ENCODE measurements at places on chromosomes 1 and 21.

DNA sequence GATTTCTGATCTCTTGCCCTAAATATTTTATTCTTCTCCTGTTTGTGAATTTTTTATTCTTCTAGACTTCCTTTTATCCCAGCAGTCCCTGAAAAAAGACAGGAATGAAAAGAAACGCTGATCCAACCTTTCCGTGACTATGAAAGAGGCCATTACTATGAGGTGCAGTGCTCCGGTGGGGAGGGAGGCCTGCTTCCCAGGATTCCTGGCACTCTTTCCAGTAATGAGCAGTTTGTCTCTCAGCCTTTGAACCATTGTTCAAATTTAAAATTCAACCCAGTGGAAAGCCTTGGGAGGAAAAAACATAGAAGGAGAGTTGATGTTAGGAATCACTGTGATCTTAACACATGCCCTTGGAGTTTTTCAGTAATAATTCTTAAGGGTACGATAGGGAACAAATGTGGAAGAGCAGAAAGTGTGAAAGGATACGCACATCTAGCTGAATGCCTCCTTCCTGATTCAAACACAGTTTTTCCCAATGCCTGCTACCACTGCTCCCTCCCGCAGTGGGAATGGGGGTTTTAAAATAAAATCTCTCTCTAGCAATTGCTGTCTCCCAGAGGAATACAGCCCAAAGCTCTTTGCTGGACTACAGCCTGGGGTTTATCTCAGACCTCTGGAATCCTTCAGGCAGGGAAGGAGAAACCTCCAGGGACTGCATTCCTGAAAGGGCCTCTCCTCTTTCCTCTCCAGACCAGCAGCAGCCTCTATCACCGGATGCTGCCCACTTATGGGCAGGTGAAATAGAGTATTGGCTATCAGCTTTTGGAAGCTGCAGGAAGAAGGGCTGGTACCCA is 6.1 kb downstream of the IER5 start:
- peak; percentile 82 for DNase-seq

DNA sequence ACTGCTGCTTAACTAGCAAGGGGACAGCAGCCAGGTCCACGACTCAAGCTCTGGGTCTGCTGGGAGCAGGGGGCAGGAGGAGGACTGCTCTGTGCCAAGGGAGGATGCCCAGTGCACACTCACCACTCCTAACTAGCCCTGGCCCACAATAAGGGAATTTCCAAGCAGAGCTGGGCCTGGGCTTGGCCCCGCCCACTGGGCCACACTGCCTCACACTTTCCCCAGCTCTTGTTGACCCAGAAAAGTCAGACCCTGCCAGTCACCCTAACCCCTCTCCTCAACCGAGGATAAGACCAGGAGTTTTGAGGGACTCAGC is 18.7 kb downstream of the SLC9A1 start:
- no peak for DNase-seq

- DNase-seq: no peak
Observed at GRCh38 chr1:20278692-20279130, 12.0 kb upstream of the VWA5B1 start.

GRCh38 chr1:42333662-42334239 is 1.3 kb downstream of the FOXJ3 start:
- DNase-seq: peak; percentile 20

- no peak for DNase-seq
Observed at GRCh38 chr1:60705026-60705425, 377.3 kb upstream of the NFIA start.

DNA sequence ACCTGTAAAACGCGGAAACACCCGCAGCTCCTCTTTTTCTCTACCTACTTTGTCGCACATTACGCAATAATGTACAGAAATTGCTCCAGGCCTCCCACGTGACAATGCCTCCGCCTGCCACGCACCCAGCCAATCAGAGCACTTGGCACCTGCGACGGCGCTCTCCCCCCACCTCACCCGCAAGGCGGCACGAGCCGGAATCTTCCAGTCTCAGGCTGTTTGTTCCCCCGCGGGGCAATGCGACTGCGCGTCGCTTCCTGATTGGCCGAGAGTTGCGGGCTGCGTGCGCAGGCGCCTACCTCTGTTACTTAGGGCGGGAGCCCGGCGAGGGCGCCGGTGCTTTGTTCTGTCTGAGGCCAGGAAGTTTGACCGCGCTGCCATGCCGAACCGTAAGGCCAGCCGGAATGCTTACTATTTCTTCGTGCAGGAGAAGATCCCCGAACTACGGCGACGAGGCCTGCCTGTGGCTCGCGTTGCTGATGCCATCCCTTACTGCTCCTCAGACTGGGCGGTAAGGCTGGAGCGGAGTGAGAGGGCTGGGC is at the start of gene MAEL:
TSS of gene MAEL (plus strand) at position 307 of the 542 bp plus-strand sequence. CDS start at position 380, 73 bp downstream.
- DNase-seq: no peak

GRCh38 chr1:47436979-47437446 is 831 bp upstream of the FOXD2 start:
- DNase-seq: peak; percentile 54

GRCh38 chr1:99177465-99177864 is 86.8 kb upstream of the PLPPR4 start:
- DNase-seq: peak; percentile 34

- no peak for DNase-seq
Observed at GRCh38 chr1:50252196-50252595, 143.5 kb downstream of the ELAVL4 start.

DNA sequence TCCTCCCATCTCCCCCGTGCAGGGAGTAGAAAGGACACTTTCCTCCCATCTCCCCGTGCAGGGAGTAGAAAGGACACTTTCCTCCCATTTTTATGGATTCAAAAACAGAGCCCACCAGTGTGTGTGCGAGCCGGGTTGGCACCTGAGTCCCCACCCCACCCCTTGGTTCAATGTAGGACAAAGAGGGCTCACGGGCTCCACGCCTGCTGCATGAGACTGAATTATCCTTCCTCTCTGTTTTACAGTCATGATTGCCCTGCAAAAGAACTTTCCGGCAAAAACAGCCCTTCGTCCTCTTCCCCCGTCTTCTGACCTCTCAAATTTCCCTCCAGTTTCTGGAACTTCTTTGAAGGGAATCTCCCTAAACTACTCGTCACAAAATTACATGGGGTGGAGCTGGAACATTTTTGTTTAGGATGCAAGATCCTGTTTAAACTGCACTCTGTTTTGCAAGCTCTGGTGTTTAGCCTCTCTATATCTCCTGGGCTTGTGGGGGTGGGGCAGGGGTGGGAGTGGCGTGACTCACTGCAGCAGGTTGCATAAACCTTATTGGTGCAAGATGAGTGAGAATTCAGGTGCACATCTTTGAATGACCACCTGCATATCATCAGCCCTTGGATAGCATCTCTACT is 99.8 kb downstream of the PSMG1 start:
- no peak for DNase-seq

DNA sequence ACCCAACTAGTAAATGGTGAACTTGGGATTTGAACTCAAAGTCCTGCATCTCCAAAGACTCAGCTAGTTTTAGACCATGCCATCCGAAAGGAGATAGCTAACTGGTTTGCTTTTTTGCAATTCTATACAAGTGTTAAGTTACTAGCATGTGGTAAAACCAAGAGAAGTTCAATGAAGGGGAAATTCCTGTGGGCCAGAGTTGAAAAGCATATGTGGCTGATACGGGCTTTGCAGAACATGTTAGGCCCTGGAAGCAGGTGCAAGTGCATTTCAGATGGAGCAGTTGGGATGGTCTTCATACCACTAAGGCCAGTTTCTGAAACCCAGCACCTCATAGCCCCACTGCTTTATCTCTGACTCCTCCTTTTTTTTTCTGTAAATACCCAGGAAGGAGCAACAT is 620.9 kb downstream of the PLPP3 start:
- no peak for DNase-seq

Data from ELR (cell line).